ENCODE measurements at places on chromosomes 13 and 19. TPM values are rescaled to one million over a fixed set of nuclear protein-coding genes. Genes with fewer than 3 reads are reported as not detected.

DNA sequence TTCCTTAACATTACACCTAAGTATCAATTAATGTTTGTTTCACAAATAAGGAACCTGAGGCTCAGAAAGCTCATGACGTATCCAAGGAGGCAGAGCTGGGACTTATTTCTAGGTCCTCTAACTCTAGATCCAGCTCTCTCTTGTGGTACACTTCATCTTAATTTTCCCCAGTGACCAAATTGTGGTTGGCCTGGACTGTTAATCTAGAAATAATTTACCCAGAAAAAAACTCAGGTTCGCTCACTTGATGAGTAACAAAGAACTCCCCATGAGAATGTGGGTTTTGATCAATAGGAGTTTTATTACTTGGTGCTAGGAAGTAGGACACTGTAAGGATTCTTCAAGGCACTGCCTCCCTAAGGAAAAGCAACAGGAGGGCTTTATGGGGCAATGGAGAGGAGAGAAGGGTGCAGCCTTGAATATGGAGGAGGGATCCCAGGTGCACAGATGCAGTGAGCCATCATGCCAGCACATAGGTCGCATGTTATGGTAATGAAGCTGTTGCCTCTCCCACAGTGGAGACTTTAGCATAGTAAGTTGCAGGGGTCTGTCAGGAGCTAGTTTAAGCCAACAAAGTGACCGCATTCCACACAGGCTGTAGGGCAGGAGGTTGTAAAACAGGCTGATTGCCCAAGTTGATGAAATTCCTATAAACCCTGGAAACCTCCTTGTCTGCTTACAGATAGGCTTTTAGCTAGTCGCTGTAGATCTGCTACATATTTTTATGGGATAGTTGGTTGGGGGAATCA is 14.7 kb downstream of the RAP2A start:
- H3K36me3 ChIP-seq, result no peaks in the 10 kb centered on the region
- no peaks in the 10 kb centered on the region for H3K27me3 ChIP-seq
- no peaks in the 10 kb centered on the region for H3K4me1 ChIP-seq
- no peak overlapping the region for H3K27ac ChIP-seq
- no peak for DNase-seq

The SLC6A16 gene
- total RNA-seq, result 0.55 TPM

The PPP1R13L gene
- total RNA-seq, result 30.2 TPM

DNA sequence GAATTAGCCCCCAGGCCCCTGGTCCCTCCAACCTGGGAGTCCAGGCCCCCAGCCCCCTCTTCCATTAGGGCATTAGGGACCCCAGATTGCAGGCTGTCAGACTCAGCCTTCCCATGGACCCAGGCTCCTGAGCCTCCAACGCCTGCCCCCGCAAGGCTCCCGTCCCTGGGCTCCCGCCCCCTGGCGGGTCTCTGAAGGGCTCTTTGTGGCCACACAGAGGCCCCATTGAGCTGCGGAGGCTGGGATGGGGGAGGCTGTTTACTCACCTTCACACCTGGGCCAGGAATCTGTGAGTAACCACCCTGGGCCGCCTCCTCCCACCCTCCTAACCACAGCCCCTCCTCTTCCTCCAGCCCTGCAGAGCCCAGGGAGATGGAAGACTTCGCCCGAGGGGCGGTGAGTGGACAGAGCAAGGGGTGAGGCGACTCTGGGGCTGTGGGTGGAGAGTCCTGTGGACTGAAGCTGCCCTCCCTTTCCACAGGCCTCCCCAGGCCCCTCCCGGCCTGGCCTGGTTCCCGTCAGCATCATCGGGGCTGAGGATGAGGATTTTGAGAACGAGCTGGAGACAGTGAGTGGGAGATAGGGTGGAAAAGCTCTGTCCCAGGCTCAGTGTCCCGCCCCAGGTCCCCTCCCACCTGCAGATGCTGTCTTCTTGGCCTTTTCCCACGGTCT is 4.9 kb downstream of the ARHGEF1 start:
- no peak for DNase-seq
- H3K4me1 ChIP-seq, result no peaks in the 10 kb centered on the region
- H3K4me3 ChIP-seq, result no peak overlapping the region
- no peaks in the 10 kb centered on the region for H3K36me3 ChIP-seq
- no peak overlapping the region for H3K27ac ChIP-seq

- peak; percentile 54 for DNase-seq
- H3K36me3 ChIP-seq, result no peaks in the 10 kb centered on the region
- no peaks in the 10 kb centered on the region for H3K27me3 ChIP-seq
- H3K27ac ChIP-seq, result peak overlapping the region; percentile 50
- peak overlapping the region; percentile 49 for H3K4me3 ChIP-seq
- no peaks in the 10 kb centered on the region for H3K4me1 ChIP-seq
These were observed 830 bp downstream of the NEK5 start for GRCh38 chr13:52127783-52128702.

GRCh38 chr13:35769812-35770211 is 293.3 kb upstream of the MAB21L1 start:
- H3K27me3 ChIP-seq, result no peaks in the 10 kb centered on the region
- no peak overlapping the region for H3K27ac ChIP-seq
- H3K4me1 ChIP-seq, result no peaks in the 10 kb centered on the region
- no peaks in the 10 kb centered on the region for H3K36me3 ChIP-seq

The PRTN3 gene
- not detected for total RNA-seq

DNA sequence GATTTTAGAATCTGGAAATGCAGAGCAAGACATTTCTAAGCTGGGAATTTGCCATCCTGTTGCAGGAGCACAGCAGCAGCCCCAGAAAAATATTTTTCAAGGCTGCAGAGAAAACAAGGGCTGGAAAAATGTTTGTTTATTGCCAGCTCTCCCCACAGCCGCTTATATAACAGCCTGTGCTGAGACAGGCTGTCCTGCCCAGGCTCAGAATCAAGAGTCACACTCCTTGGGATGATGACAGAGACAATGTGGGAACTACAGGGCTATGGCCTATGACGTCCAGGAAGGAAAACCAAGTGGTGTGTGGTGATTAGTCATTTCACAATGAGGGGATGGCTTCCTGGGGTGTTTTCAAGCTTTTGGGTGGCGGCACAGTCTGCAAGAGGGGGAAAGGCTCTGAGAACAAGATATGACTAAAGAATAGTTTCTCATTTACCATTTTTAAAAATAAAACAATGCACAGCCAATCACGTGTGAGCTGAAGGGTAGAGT is 136.3 kb upstream of the SERP2 start:
- H3K4me3 ChIP-seq, result no peak overlapping the region
- no peaks in the 10 kb centered on the region for H3K27me3 ChIP-seq
- peak overlapping the region; percentile 91 for H3K27ac ChIP-seq
- DNase-seq, result peak; percentile 65
- H3K4me1 ChIP-seq, result peaks cover 6% of the 10 kb centered on the region
- no peaks in the 10 kb centered on the region for H3K36me3 ChIP-seq

DNA sequence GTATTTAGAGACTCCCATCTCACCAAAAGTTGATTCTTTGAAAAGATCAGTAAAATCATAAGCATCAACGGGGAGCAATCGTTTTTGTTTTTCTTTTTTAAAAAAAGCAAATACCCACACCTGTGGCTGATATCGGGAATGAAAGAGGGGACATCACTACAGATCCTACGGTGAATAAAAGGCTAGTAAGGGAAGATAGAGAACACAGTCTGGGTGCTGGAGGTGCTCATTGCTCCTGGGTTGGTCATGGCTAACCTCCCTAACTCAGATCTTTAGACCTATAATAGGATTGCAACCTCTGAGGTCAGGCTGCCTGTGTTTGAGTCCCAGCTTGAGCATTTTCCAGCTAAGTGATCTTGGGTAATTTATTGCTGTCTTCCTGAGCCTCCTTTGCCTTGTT is 1.1 kb downstream of the EHD2 start:
- no peaks in the 10 kb centered on the region for H3K27me3 ChIP-seq
- DNase-seq, result no peak
- no peaks in the 10 kb centered on the region for H3K4me1 ChIP-seq

- no peaks in the 10 kb centered on the region for H3K36me3 ChIP-seq
- no peak for DNase-seq
- H3K4me3 ChIP-seq, result no peak overlapping the region
- H3K27me3 ChIP-seq, result no peaks in the 10 kb centered on the region
These were observed 683.9 kb upstream of the KLHL1 start for GRCh38 chr13:70792121-70792520.

GRCh38 chr19:54561840-54562239 is 11.8 kb upstream of the LILRA2 start:
- H3K36me3 ChIP-seq, result no peaks in the 10 kb centered on the region
- H3K4me1 ChIP-seq, result no peaks in the 10 kb centered on the region
- H3K27ac ChIP-seq, result no peak overlapping the region
- DNase-seq, result no peak

DNA sequence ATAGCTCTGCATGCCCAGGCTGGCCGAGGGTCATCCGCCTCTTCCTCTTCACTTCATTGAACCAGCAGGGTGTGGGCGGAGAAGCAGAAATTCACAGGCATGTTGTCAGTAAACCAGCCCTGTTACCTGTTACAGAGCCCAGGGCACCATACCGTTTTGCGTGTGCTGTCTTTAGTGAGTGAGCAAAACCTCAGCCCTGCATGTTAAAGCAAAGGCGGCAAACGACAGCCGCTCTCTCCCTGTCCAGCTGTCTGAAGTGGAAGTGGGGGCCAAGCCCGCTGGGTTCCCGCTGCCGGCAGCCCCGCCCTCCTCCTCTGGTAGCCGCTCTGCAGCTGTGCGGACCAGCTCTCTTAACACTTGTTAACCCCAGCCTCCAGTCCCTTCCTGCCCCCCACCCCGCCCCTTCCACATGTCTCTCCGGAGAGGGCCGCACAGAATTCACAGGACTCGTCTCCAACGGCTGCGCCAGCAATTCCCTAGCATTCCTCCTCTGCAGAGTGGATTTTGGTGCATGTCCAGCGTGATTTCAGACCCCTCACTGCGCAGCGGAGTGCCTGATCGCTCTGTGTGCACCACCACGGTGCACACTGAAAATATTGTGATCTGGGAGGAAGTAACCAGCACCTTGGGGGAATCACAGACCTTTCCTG is 12.7 kb downstream of the KLHL26 start:
- no peaks in the 10 kb centered on the region for H3K4me1 ChIP-seq
- peak overlapping the region; percentile 83 for H3K27ac ChIP-seq
- H3K27me3 ChIP-seq, result no peaks in the 10 kb centered on the region
- DNase-seq, result peak; percentile 76

The NDUFS7 gene
- 44.1 TPM for total RNA-seq

DNA sequence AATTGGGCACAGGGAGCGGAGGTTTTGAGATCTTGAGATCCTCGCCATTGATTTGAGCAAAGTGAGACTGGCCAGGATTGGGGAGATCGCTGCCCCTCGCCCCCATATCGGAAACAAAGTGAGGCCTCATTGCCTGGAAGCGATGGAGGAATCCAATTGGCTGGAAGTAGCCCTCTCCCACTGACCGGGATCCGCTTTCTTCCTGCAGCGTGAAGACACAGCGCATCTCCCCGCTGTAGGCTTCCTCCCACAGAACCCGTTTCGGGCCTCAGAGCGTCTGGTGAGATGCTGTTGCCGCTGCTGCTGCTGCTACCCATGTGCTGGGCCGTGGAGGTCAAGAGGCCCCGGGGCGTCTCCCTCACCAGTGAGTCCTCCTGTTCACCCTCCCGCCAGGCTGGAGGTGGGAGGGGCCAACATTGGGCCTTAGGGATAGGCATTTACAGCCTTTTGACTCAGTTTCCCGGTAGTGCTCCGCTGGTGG is 438 bp downstream of the PRKCSH start:
- H3K27me3 ChIP-seq, result no peaks in the 10 kb centered on the region
- DNase-seq, result no peak
- H3K4me1 ChIP-seq, result peaks cover 9% of the 10 kb centered on the region
- H3K27ac ChIP-seq, result peak overlapping the region; percentile 70
- peak overlapping the region; percentile 74 for H3K4me3 ChIP-seq
- no peaks in the 10 kb centered on the region for H3K36me3 ChIP-seq

GRCh38 chr13:48733739-48734335 is 80.1 kb downstream of the CYSLTR2 start:
- no peaks in the 10 kb centered on the region for H3K4me1 ChIP-seq
- no peaks in the 10 kb centered on the region for H3K27me3 ChIP-seq
- no peak for DNase-seq
- H3K27ac ChIP-seq, result no peak overlapping the region

DNA sequence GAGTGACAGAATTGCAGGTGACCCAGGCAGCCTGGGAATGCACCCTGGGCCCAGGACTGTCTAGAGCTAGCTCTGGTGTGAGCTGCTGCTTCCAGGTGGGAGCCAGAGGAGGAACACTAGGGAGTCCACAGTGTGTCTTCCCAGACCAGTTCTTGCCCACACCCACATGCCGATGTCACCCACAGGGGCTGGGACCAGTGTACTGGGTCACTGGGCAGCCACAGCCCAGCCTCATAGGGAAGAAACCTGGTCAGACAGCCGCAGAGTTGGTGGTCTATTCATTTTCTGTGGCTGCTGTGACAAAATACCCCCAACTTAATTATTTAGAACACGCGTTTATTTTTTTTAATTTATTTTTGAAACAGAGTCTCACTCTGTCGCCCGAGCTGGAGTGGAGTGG is 3.1 kb downstream of the RNF225 start:
- DNase-seq, result no peak
- no peak overlapping the region for H3K4me3 ChIP-seq
- no peaks in the 10 kb centered on the region for H3K4me1 ChIP-seq
- H3K27ac ChIP-seq, result no peak overlapping the region

The CACNA1A gene
- total RNA-seq, result 0.77 TPM

GRCh38 chr13:28357247-28357825 is 137.6 kb downstream of the FLT1 start:
- H3K36me3 ChIP-seq, result no peaks in the 10 kb centered on the region
- no peak overlapping the region for H3K4me3 ChIP-seq
- H3K4me1 ChIP-seq, result no peaks in the 10 kb centered on the region
- H3K27ac ChIP-seq, result no peak overlapping the region

DNA sequence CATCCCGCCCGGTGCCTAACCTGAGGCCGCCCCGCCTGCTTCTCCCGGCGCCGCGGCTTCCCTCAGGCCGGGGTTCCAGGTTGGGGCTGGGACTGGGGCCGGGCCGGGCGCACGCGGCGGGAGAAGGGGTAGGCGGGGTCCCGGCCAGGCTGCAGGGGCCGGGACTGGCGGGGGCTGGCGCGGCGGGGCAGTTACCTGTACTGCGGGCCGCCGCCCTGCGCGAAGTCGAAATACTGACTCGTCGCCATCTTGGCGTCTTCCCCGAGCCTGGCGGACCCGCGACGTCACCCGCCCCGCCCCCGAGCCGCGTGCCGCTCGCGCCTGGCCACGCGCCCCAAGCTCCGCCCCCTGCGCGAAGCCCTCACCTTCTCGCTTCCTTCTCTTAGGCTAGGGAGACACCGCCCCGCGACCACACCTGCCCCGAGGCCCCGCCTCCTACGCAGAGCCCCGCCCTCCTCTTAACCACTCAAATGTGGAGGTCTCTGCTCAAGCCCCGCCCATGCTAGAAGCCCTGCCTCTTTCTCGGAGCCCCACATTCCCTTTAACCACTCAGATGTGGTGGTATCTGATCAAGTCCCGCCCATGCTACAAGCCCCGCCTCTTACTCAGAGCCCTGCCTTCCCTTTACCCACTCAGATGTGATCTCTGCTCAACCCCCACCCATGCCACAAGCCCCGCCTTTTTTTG is at the start of gene ZFR2:
TSS of gene ZFR2 (minus strand) at position 269 of the 687 bp plus-strand sequence. CDS start at position 248, 21 bp downstream.
- DNase-seq, result no peak
- no peak within 1 kb of the TSS for H3K4me3 ChIP-seq
- no peaks in the 10 kb centered on the region for H3K4me1 ChIP-seq
- peaks cover 28% of the 10 kb centered on the region for H3K27me3 ChIP-seq

The DHDH gene
- 0.41 TPM for total RNA-seq

The PTGIR gene
- 0.51 TPM for total RNA-seq

GRCh38 chr13:81874253-81874652 is 1533.3 kb upstream of the SPRY2 start:
- H3K4me1 ChIP-seq, result no peaks in the 10 kb centered on the region
- H3K27ac ChIP-seq, result no peak overlapping the region
- no peaks in the 10 kb centered on the region for H3K27me3 ChIP-seq

GRCh38 chr13:51380269-51380668 is 40.8 kb downstream of the SERPINE3 start:
- no peak for DNase-seq
- no peaks in the 10 kb centered on the region for H3K36me3 ChIP-seq
- H3K27me3 ChIP-seq, result no peaks in the 10 kb centered on the region
- no peak overlapping the region for H3K27ac ChIP-seq
- H3K4me3 ChIP-seq, result no peak overlapping the region
- H3K4me1 ChIP-seq, result no peaks in the 10 kb centered on the region
